ENCODE measurements at places on chromosomes 5 and 9.

- no peak for DNase-seq
These were observed 45.4 kb downstream of the RCL1 start for GRCh38 chr9:4838189-4838546.

- no peak for DNase-seq
These were observed 24.2 kb upstream of the ANKRD33B start for GRCh38 chr5:10539687-10539998.

GRCh38 chr9:92611621-92612285, 58.2 kb downstream of the IPPK start:
- no peak for DNase-seq

GRCh38 chr5:81393430-81393782, 528 bp downstream of the ACOT12 start:
- no peak for DNase-seq

GRCh38 chr5:175444060-175444904, at the start of gene DRD1:
Gene DRD1, minus strand, starts transcription at chr5:175444182. Its CDS starts 1,083 bp downstream, at chr5:175443099.
- DNase-seq, result no peak

- DNase-seq, result no peak
These were observed 20.2 kb downstream of the HAVCR1 start for GRCh38 chr5:157038568-157039187.

GRCh38 chr5:142215915-142216681, 107.5 kb downstream of the NDFIP1 start:
- DNase-seq, result no peak
